H7 (cell line): ENCODE measurements at places on chromosomes 1 and 21. TPM values are rescaled to one million over a fixed set of nuclear protein-coding genes. Genes with fewer than 3 reads are reported as not detected.

Gene UBE4B
- 88.1 and 91.5 TPM in 2 replicates for total RNA-seq

Gene FBXO2
- 46.0 and 46.7 TPM in 2 replicates for total RNA-seq

Gene GJA4
- 0.85 and 3.2 TPM in 2 replicates for total RNA-seq

DNA sequence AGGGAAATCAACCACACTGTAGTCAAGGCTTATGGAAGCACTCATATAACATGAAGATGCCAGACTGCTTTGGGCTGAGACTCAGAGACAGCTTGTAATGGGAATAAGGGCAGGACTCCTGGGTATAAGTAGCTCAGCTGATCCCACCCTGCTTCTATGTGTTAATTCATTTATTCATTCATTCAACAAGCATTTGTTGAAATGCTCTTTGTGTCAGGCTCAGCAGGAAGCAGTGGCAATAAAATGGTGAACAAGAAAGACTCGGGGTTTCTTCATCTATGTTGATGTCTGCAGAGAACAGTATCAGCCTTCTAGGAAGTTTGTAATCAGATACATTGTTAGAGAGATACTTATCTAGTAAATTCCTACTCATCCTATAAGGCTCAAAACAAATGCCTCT is 145.5 kb upstream of the DMRTA2 start:
- no peak for DNase-seq

Gene LCE1F
- not detected in 2 replicates for total RNA-seq

GRCh38 chr1:5559078-5559477 is 433.1 kb downstream of the NPHP4 start:
- no peak for DNase-seq

Gene PAPPA2
- 0.45 and 2.4 TPM in 2 replicates for total RNA-seq

Gene DENND2D
- not detected in 2 replicates for total RNA-seq

Gene DISC1
- 5.6 and 6.3 TPM in 2 replicates for total RNA-seq

GRCh38 chr1:198483006-198483405 is 57.5 kb downstream of the ATP6V1G3 start:
- DNase-seq = no peak
